ENCODE measurements at places on chromosomes 7 and 10. TPM values are rescaled to one million over a fixed set of nuclear protein-coding genes. Genes with fewer than 3 reads are reported as not detected.

- DNase-seq = peak; percentile 65
These were observed 42.3 kb downstream of the RHOBTB1 start for GRCh38 chr10:60901561-60902235.

DNA sequence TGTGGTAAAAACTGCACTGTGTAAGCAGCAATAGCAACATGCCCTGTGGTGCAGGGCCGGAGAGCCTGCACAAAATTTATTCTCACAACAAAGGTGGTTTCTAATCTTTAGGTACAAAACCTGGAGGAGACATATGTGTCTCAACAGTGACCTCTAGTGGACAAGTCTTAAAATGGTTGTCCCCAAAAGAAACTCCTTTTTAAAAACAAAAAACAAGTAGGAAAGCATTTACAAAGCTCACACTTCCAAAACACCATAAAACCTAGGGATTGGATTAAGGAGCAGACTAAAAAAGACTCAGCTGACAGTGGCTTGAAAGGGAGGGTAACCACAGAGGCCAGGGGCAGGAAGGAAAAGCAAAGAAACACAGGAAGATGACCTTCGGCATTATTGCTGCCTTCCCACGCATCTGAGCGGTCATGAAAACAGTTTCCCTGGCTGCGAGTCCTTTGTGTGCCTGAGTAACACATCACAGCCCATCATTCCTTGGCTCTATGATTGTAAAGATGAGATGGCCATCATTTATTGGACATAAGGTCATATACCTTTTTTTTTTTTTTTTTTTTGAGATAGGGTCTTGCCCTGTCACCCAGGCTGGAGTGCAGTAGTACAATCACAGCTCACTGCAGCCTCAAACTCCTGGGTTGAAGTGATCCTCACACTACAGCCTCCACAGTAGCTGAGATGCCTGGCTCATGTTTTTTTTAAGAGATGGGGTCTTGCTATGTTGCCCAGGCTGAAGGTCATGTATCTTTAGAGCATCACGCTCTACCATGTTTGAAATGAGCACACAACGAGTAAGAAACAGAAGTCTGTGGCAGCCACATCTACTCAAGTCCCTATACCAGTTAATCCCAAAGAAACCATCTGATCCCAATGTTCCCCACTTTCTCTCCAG lies 39.5 kb downstream of the RSU1 start:
- DNase-seq = peak; percentile 97

DNA sequence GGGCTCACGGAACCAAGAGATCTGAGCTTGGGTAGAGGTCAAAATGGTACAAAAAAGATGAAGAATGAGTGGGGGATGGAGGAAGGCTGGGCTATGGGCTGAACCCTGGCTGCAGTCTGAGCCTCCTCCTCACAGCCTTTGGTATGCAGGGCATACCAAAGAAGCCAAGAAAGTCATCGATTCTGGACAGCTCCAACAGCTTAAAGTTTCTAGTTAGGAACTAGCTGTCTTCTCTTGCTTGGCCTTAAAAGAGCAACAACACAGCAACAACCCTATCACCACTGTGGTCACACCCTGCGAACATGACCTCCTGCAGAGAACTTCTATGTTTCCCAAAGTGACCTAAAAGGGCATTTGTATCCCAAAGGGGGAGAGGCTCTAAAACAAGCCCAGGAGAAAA lies 126.1 kb upstream of the EFCAB10 start:
- DNase-seq = no peak

DNA sequence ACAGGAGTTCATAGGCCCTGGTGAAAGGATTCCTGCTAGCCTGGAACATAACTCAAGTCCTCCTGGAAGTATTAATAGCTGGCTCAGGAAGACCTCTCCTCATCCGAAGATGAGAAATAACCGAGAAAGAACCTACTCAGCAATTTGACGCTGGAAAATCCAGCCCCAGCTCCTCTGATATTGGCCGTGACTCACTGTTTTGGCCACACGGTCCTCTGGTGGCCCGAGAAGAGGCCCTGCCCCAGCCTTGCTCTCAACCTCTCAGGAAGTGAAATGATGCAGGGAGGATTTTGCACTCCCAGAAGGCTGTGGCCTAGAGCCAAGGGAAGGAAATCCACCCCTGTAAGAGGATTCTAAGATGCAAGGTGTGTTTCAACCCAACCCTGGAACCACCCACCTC lies 121.6 kb downstream of the MTPAP start:
- peak; percentile 59 for DNase-seq

DNA sequence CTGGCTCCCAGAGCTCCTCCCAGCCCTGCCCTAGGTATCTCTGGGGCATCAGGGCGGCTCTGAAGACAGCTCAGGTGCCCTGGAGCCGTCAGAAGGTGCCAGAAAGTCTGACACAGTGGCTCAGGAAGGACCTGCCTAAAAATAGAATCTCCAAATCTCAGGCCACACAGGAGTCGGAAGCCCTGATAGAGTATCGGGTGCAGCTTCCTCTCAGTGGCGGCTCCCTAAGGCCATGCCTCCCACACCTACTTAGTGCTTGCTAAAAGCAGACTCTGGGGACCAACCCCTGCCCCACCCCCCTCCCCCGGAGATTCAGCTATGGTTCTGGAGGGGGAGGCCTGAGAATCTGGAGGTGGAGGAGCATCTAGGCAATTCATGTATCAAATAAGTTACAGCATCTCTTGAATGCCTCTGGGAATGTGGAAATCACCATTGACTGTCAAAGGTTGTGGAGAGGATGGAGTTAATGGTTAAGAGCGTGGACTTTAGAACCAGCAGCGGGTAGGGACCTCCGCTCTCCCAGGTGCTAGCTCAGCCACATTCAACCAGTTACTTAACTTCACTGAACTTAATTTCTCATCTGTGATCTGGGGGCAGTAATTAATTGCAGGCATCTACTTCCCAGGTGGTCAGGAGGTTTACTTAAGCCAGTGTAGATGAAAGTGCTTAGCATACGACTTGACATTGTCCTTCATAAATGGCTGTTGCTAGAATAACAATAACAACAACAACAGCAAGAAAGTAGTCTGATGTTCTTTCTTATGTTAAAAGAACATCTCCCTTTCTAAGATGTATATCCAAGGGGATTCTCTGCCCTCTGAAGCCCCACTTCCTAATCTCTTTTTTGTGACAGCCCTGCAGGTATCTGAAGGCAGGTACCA lies 38.6 kb upstream of the MXI1 start:
- DNase-seq = no peak

- DNase-seq = peak; percentile 72
These were observed 4.9 kb downstream of the COL17A1 start for GRCh38 chr10:104080762-104081161.

DNA sequence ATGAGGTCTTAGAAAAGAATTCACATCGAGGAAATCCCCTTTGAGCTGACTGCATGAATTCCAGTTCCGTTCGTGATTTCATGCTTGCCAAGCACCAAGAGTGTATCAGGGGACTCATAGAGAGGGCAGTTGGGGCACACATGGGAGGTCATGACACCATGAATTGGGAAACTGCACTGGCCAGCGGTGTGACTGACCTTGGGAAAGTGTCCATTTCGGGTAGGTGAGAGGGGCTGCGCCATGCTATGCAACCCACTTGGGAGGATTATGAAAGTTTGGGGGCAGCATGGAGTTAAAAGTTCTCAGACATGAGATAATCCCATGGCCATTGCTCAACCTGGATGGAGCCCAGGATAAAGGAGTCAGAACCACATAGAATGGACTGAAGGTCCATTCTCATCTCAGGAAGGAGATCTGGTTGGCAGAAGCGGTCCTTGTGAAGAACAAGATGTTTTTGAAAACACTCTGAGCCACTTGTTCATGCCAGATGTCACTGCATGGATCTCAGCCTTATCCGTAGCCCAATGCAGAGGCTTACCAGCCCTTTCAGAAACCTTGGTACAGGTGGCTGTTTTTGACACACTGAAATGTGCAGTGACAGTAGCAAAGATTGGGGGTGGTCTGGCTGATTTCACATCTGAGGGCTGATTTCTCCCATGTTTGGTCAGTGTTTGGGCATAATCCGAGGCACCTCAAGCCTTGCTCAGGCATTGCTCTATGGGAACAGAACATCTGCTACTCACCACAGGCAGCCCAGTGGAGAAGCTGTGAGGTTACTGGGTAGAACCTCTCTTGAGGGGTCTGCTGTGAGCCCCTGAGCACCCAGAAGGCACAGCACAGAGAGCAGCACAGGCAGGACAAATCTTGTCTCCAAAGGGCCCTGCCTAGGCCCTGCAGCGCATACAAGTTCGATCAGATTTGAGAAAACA lies 252.3 kb downstream of the CXCL12 start:
- no peak for DNase-seq

The BMPER gene
- total RNA-seq = 0.44 TPM

The EEPD1 gene
- 0.65 TPM for total RNA-seq

The SFRP4 gene
- total RNA-seq = not detected

Data from lung microvascular endothelial cell (primary cell).